ENCODE measurements at places on chromosomes 13 and 19.
A peak's percentile ranks its signal among the peaks of the same experiment; 100 is the strongest.

DNA sequence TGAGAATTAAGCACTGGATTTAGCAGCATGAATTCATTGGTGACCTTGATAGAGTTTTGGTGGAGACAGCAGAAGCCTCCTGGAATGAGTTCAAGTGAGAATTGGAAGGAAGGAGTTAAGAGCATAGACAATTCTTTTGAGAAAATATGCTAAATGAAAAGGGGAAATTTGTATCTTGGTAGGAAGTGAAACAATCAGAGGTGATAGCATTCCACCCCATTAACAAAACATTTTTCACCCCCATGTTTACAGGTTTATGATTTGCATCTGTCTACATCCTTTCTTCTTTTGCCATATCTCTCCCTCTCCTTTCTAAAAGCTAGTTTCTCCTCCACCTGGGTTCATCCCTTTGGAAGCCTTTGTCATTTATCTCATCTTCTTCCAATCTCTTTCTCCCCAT, 27.5 kb downstream of the LNX2 start:
- DNase-seq: no peak

- no peak for DNase-seq
Observed at GRCh38 chr13:34695063-34695462, 247.0 kb upstream of the NBEA start.

- no peak for DNase-seq
Observed at GRCh38 chr13:99009987-99010551, 32.2 kb upstream of the DOCK9 start.

DNA sequence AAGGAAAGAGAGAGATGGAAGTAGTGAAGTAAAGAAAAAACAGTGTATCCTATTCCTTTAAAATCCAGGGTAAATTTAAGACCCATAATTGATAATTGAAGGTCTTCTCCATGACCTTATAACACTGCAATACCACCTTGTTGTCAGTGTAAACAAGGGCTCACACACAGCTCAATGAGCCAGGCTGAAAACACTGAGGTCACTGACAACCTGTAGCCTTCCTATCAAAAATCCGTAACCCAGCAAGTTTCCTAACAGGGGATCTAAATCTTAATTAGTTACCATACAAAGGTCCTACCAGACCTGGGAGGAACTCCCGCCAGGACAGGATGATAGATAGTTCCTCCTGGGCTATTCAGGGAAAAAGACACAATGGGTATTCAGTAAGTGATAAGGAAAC, 1677.1 kb downstream of the OLFM4 start:
- DNase-seq: no peak

DNA sequence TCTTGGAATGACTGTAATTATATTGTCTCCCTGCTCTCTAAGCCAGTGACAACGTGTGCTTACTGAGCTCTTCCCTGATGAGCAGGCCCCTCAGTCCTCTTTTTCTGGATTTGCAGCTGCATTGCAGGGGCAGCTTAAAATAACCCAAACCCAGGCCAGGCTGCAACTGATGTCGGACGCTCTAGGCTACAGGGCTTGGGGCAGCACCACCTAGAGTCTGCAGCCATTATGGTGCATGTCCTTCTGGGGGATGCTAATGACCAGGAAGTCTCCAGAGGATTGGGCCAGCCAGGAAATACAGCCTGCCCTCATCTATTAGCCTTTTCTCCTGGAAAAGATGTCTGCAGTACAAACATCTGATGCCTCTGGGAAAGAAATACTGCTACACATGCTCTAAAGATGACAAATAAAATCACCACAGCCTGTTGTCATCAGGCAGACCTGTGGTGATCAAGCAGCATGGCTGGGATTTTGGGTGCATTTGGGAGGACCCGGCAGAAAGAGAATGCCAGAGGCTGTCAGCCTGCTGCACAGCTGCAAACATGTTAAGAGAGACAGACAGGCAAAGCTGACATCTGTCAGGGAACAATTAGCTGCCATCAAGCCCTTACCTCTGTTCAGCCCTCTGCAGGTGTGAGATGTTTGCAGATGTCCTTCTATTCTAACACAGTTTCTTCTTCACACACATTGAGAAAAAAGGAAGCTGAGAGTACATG, 51.8 kb downstream of the CCDC70 start:
- DNase-seq: no peak

GRCh38 chr19:42316223-42317211, 3.4 kb downstream of the TMEM145 start:
- peak; percentile 82 for DNase-seq

DNA sequence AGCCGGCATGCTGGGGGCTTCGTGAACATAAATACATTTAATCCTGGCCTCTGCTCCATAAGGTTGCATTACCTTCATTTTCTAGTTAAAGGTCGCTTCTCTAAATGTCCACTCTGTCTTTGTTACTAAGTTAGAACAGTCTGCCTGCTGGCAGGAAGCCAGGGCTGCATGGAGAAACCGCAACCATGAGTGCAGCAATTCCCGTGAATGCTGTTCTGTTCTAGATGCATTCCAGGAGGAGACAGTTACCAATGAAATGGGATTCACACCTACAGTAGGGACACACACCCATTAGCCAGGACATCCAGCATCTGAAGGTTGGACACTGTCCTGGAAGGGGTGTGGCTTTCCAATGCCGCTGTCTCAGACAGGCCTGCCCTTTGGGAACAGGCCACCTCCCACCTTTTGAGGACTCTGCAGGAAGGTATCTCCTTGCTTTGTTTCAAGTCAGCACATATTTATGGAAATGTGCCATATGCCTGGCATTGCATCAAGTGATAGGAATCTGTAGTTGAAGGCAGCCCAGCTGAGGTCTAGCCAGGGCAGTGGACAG, 129.7 kb downstream of the SLC7A1 start:
- DNase-seq: no peak

- no peak for DNase-seq
Observed at GRCh38 chr19:37007587-37008220, 70.5 kb upstream of the ZNF420 start.

DNA sequence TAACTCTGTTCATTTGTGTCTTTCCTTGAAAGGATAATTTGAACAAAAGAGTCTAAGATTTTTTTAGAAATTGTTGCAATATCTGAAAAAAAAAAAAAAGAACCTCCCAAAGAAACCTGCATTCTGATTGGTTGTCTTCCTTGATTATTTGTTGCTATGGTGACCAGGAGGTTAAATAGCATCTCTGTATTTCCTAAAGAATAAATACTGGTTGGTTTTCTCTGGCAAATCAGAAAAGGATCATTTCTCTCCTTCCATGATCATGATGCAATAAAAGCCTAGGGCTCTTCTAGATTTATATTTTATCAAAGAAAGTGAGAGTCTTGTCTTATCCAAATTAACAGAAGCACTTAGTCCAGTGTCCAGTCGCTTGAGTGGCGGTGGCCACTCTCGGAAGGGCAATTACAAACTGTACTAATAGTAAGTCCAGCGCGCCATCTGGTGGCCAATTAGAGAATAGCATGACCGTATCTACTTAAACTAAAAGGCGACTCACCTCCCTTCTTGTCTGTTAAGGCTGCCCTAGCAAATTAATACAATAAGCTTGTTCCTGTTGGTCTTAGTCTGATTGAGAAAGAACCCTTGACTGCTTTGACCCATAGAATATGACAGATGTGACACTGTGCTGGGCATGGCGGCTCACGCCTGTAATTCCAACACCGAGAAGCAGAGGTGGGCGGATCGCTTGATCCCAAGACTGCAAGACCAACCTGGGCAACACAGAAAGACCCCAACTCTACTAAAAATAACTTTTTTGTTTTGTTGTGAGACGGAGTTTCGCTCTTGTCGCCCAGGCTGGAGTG, 47.0 kb upstream of the PNMA8B start:
- peak; percentile 81 for DNase-seq

Data from GM13976 (cell line).